Fibroblast of mammary gland (primary cell): ENCODE measurements at places on chromosomes 13 and 19.

DNA sequence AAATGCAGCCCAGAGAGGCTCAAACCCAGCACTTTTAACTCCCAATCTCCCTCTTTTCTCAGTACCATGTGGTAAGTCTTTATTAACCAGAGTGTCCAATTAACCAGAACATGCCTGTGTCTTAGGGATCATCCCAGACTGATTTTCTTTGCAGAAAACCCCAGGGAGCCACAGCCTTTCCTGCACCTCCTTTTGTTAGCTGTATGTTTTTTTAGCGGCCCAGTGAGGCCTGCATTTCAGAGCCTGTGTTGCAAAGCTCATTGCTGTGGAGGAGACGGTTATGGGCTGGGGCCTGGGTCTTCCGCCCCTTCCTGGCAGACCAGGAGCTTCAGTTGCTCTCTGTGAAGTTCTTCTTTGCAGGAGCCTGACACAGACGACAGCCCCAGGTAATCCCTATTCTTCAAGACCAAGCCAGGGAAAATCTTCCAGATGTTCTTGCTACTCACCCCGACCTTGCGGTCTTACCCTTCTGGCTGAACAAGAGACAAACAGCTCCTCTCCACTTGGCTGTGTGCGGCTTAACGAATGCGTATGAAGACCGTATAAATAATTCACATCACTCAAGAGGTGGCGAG, 70.7 kb upstream of the TSHZ3 start:
- no peak for DNase-seq

GRCh38 chr19:18856385-18857126, 24.8 kb downstream of the UPF1 start:
- peak; percentile 71 for DNase-seq

DNA sequence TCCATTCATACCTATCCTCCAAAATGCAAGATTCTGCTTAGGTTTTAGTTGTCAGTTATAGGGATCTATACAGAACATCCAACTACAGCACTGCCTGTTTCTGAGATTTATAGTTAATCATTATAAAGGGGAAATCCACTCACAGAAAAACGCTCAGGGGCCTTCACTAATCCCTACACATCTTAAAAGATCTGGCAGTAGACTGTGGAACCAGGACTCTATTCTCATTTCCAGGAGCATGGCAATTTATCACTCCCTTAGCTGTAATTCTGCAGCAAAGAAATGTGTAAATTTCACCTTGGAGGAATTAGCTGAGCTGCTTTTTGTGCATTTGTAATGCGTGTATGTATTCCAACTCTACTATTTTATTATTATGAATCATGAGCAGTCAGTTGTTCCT, 1128.1 kb upstream of the PRR20A start:
- no peak for DNase-seq

DNA sequence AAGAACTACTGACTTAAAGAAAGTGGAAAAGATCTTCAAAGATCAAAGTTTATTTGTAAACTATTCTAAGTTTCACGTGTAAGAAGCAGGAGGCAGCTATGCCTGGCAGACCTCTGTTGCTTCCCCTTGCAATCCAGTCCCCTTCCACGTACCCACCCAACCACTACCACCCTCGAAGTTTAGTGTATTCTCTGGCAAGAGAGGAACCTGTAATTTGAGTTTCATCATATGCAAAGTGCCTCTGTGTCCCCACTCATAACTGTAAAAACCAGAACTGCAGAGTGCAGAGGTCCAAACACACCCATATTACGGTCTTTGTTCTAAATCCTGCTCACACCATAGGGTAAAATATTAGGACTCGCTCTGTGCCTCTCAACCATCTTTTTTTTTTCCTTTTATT, 75.8 kb upstream of the FRY start:
- no peak for DNase-seq

DNA sequence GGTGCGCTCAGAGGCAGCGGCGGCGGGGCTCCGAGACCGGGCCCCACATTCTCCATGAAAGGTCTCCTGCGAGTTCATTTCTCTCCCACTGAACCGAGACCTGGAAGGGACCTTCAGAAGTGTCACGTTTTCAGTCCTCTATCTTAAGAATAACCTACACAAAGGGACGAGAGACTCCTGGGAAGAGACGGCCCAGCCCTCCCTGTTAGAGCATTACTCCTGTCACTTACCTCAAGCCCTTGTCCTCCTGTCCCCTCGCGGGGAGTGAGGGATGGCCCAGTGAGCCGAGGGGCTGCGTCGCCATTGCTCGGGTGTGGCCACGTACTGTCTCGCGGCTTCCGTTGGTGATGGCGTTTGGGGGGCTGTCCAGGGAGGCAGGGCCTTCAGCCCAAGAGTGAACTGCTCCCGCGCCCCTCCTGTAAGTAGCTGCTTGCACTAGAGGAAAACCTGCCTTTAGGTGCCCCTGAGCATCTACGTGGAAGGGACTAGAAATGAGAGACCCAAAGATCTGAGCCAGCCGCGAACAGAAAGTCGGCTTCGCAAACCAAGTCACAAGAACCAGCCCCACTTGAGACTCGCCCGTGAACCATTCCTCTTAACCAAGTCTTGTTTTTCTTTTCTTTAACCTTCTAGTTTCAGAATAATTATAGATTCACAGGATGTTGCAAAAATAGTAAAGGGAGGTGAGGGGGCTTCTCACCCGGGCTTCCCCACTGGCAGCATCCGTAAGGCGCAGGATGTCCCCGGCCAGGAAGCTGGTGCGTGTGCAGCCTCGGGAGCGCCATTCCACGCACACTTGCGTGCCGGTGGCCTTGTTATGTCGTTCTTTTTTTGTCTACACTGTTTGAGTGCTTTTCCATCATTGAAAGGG, 21.1 kb upstream of the NDUFS7 start:
- no peak for DNase-seq

- no peak for DNase-seq
These were observed 56.9 kb downstream of the ZNF726 start for GRCh38 chr19:23971598-23971997.

DNA sequence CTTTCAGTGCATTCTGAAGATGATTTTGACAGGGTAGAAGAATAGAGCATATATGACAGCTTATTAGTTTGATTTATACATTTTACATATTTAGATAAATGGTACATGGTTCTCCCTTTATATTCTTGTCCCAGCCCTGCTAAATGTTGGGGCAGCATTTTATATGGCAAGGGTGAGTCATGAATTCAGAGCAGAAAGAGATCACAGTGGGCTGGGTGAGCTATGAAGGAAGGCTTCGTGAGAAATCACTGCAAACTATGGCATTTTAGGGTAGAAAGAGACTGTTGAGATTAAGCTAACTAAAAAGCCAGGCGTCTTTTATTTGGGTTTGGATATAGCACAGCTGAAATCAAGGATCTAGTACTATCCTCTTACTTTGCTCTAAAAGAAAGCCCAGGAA, 23.9 kb upstream of the METTL21C start:
- no peak for DNase-seq

GRCh38 chr13:112254061-112254818, 121.9 kb upstream of the SPACA7 start:
- DNase-seq, result no peak

- no peak for DNase-seq
These were observed 20.6 kb downstream of the MIR17HG start for GRCh38 chr13:91368101-91368500.

- DNase-seq, result no peak
These were observed 712 bp upstream of the RINL start for GRCh38 chr19:38878575-38879399.

- no peak for DNase-seq
These were observed 5.5 kb downstream of the BLOC1S3 start for GRCh38 chr19:45184115-45184514.

DNA sequence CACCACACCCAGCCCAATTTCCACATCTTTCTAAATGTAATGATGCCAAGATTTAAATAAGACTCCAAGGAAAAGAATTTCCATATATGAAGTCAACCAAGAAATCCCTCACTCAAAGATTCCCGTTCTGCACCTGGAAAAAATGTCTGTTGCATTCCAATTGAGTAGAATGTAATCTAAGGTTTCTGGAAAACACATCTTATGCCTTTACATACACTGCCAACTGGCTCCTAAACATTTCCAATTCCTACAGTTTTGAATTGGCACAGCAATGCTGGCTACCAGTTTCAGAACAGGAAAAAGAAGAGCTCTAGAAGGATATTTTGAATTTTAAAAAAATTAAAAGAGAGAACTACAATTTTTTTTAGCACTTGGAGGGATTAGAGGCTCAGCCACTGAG, 43.0 kb downstream of the COL4A2 start:
- DNase-seq, result no peak

- DNase-seq, result no peak
These were observed 6.1 kb downstream of the FIZ1 start for GRCh38 chr19:55593096-55593772.

- no peak for DNase-seq
These were observed 122.0 kb downstream of the NDFIP2 start for GRCh38 chr13:79602936-79603335.

- no peak for DNase-seq
These were observed 49.5 kb downstream of the CRYL1 start for GRCh38 chr13:20475927-20476691.

DNA sequence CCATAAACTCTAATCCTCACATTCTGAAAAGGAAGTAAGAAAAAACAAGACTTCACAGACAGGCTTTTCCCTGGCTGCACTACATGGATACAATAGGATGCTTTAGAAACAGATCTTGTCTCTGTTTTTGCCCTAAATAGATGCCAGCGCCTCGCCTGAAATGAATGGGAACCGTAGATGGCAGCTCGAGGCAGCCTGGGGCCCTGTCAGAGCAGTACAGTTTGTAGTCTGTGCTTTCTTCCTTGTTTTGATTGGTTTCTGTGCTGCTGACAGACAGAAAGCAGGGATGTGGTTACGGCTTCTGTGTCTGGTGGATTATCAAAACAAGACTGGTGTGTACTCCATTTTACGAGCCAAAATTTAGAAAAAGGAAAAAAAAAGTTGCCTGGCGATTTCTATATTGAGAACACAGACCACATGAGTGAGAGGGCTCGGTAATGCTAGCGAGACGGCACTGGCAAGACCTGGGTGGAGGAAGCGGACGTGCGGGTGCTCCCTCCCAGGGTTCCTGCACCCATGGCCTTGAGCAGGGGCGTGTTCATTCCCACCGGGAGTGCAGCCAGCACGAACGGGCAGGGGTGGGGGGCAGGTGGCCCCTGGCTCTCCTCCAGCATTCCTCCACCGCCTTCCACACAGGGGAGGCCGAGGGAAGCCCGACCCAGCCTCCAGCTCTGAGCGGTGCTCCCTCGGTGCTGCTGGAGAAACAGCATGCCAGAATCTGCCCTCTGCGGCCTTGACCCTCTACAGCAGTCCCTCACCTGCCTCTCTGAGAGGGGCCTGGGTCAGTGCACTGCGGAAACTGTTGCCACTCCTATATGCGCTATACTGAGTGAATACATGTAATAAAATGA, 37.6 kb upstream of the C1QTNF9 start:
- peak; percentile 77 for DNase-seq

- DNase-seq, result peak; percentile 30
These were observed 27.5 kb downstream of the VRK3 start for GRCh38 chr19:49997709-49998108.

- no peak for DNase-seq
These were observed 21.8 kb downstream of the PROSER1 start for GRCh38 chr13:39016087-39016486.

DNA sequence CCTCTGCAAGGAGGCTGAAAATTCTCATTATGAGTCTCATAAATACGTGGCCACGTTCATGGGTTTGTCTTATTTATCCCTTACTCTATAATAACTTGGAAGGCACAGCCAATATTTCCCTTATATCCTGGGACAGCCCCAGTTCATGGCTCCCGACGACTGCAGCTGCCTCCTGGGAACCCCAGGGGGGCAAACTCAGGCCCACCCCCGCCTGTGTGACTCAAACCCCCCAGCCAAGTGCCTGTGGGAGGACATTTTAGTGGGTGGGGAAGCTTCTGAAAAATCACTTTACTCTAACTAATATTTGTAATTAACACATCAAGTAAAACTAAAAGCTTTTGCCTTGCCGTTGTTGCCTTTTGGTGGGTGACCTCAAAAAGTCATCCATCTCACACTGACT, 14.3 kb downstream of the RASA3 start:
- DNase-seq, result no peak

DNA sequence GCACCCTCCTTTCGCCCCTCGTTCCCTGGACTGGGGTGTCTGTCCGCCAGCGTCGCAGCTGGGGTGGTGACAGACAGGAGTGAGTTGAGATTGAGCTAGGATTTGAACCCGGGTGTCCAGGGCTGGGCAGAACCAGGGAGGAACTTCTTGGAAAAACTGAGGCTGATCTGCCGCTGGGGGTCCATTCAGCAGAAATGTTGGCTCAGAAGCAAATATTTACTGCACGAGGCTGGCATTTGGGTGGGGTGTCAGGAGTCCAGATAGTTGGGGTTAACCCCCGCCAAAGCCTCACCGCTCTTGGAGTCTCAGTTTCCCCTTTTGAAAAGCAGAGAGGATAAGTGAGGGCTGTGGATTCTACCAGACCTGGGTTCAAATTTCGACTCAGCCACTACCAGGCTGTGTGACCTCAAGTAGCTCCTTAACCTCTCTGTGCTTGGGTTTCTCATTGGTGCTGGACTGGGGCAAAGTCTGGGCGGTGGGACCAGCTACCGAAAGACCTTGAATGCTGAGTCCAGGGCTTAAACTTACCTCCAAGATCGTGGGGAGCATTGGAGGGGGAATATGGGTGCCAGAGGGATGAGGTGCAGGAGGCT, 20.9 kb downstream of the MAST3 start:
- no peak for DNase-seq

GRCh38 chr19:3851254-3852176, 17.3 kb downstream of the ZFR2 start:
- peak; percentile 27 for DNase-seq

DNA sequence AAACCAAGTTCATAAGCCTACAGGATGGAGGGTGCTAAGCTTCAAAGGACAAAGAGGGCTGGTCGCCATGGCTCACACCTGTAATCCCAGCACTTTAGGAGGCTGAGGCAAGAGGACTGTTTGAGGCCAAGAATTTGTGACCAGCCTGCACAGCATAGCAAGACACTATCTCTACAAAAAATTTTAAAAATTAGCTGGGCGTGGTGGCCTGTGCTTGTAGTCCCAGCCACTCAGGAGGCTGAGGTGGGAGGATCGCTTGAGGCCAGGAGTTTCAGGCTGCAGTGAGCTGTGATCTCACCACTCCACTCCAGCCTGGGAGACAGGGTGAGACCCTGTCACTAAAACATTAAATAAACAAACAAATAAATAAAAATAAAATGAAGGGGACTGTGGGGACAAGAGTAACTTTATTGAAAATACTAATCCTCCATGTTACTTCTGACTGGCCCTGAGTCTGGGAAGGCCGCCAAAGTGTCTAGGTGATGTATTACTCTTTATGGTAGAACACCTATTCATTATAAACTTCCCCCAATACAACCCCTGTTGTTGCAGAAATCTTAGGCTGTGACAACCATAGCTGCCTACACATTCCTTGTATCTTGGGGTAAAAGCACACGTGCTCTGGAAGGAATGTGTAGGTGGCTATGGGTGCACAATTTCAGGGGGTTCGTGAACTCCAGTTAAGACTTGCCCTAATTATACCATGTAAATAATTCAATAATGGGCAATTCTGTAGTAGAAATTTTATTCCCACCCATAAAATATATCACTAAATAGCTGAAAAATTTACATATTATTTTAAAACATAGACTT, 14.6 kb upstream of the URAD start:
- no peak for DNase-seq

DNA sequence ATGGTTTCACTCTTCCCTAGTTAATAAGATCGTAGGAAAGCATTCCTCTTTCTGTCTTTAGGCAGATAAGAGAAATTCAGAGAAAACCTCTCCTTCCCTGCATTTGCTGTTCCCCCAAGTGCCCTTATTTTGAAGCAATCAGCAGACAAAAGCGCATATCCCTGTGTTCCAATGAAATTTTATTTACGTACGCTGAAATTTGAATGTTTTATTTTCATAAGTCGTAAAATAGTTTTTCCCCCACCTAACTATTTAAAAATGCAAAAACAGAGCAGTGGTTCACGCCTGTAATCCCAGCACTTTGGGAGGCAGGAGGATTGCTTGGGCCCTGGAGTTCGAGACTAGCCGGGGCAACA, 17.2 kb upstream of the MRI1 start:
- DNase-seq, result no peak
